ENCODE measurements at places on chromosomes 4 and X.

- no peak overlapping the region for H3K4me3 ChIP-seq
- no peaks in the 10 kb centered on the region for H3K27me3 ChIP-seq
- DNase-seq = no peak
- no peaks in the 10 kb centered on the region for H3K36me3 ChIP-seq
- H3K4me1 ChIP-seq = peaks cover 17% of the 10 kb centered on the region
Observed at GRCh38 chr4:77093401-77093800, 17.6 kb upstream of the CCNI start.

DNA sequence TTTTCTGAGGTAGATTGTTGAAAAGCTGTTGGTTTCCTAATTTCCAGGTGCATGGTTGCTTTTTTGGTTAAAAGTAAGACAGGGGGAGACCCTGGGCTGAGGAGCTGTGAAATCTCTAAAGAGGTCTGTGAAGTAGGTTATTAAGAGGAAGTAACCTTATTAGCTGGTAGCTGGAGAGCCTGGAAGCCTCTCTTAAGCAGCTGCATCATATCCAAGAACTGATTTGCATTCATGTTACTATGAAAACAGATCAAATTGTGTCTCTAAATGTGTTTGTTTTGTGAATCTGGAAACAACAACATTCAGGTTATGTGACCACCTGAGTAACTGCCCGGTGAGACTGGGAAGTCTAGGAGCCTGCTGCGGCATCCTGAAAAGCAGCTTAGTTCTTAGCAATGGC lies 54.1 kb downstream of the ARHGAP10 start:
- no peak overlapping the region for H3K27ac ChIP-seq
- no peaks in the 10 kb centered on the region for H3K36me3 ChIP-seq
- H3K27me3 ChIP-seq = no peaks in the 10 kb centered on the region
- no peak overlapping the region for H3K4me3 ChIP-seq
- peaks cover 39% of the 10 kb centered on the region for H3K4me1 ChIP-seq
- DNase-seq = no peak

- DNase-seq = no peak
- no peaks in the 10 kb centered on the region for H3K4me1 ChIP-seq
- no peak overlapping the region for H3K27ac ChIP-seq
- peaks cover 28% of the 10 kb centered on the region for H3K36me3 ChIP-seq
Observed at GRCh38 chr4:150322646-150323045, 244.4 kb downstream of the DCLK2 start.

- DNase-seq = no peak
- no peaks in the 10 kb centered on the region for H3K27me3 ChIP-seq
- no peak overlapping the region for H3K27ac ChIP-seq
- H3K4me1 ChIP-seq = peaks cover 9% of the 10 kb centered on the region
Observed at GRCh38 chr4:83281307-83281706, 3.3 kb downstream of the COQ2 start.

GRCh38 chr4:21192367-21192766 lies 492.1 kb downstream of the PACRGL start:
- H3K27me3 ChIP-seq = no peaks in the 10 kb centered on the region
- no peaks in the 10 kb centered on the region for H3K36me3 ChIP-seq
- H3K27ac ChIP-seq = no peak overlapping the region
- H3K4me1 ChIP-seq = no peaks in the 10 kb centered on the region
